ENCODE measurements at places on chromosomes 12 and 14.

DNA sequence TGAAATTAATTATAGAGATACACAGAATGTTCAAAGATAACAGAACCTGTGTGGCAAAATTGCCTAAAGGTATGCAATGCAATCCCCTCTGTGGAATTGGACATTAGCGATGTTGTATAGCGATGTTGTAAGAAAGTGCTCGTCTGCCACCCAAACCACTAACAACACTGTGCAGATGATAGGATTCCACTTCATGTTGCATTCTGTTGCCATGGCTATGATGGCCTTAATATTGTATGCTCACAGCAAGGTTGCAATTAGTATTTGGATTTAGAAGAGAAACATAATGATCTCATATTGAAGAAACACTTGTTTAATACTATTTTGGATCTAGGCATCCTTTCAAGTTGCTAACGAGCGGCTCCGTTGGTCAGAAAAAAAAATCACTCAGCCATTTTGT lies 260.3 kb downstream of the BCAT1 start:
- DNase-seq: peak; percentile 25

DNA sequence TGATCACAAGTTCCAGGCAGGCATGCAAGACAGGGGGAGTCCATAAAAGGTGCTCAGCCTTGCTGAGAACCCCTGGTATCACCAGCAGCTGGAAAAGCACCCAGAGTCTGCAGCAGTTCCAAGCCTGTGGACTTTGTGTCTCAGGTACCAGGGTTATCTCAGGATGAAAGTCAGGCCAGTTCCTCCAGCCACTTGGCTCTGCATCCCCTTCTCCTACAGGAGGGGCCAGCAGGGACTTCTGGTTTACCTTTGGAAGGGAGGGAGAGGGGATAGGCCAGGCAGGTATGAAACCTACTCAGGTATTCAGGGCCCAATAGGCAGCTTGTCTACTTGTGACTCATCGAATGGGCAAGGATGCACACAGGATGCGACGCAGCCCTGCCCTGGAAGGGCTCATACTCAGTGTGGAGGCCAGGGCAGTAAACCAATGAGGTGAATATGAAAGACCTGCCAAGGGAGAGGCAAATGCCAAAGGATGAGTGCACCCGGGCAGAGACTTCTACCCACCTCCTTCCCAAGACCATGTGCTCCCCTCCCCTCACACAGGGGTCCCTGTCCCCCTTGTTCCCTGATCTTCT lies 148.2 kb downstream of the SLC38A6 start:
- no peak for DNase-seq

DNA sequence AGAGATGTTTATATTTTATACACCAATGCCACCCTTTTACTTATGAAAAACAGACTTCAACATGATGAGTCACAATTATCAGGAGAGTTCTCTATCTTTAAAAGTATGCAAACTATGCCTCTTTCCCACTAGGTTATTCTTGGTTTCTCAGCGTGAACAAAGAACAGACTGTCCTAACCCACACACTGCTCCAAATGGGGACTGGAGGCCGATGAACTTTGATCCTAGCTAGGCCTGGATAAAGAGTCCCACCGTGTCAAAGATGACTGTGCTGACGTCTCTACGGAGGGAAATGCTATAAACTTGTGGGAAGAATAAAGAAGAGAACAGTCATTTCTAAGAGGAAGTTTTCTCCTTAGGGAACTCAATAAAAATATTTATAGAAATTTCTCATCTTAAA lies 160.1 kb downstream of the EPS8 start:
- DNase-seq: no peak

DNA sequence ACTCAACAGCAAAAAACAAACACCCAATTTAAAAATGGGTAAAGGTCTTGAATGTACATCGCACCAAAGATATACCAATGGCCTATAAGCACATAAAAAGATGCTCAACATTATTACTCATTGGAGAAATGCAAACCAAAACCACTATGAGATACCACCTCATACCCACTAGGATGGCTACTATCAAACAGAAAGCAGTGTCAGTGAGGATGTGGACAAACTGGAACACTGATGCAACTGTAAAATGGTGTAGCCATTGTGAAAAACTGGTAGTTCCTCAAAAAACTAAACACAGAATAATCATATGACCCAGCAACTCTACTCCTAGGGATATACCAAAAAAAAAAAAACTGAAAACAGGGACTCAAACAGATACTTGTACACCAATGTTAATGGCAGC lies 49.3 kb downstream of the CDK17 start:
- DNase-seq: no peak

DNA sequence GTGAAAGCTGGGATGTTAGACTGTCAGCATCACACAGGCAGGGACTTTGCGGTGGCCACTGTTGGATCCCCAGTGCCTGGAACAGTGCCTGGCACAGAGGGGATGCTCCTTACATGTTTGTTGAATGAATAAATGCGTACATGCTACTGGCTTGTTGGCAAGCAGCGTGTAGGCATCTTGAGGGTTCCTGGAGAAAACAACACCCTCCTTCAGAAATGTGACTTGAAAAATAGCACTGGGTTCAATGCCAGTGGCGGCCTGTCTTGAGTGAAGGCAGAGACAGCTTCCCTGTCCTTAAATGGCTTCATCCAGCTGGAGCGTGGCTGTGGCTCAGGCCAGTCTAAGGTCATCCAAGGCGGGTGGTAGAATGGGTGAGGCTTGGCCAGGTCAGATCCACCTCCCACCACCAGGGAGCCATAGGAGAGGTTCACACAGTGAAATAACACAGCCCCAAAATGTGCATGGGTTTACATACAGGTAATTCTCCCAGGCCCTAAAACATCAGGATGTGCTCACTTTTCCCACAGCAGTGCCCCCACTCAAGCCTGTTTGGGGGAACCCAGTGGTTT lies 171.4 kb downstream of the PHETA1 start:
- no peak for DNase-seq

DNA sequence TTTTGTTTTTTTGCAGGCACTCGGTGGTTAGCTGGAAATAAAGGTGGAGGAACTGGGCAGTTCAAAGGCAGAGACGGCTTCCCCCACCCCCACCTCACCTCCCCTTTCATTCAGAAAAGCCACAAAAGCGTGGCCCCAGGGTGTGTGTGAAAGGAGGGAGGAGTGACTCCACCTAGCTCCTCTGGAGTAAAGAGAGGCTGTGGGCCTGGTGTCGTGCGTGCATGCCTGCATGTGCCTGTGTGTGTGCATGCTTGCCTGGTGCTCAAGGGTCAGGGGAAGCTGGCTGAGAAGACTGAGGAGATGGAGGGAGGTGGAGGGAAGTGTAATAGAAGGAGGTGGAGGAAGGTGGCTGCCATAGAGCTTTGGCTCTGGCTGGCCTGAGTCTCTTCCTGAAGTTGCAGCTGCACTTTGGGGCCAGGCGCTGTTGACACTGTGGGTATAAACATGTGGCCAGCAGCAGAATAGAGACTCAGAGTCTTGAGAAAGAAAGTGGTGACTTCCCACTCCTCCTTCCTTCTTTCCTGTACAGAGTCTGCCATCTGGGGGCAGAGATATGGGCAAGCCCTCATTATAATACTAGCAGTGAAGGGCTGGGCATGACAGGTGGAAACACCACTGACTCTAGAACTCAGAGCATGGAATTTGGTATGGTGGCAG lies 36.9 kb upstream of the SINHCAF start:
- peak; percentile 89 for DNase-seq

DNA sequence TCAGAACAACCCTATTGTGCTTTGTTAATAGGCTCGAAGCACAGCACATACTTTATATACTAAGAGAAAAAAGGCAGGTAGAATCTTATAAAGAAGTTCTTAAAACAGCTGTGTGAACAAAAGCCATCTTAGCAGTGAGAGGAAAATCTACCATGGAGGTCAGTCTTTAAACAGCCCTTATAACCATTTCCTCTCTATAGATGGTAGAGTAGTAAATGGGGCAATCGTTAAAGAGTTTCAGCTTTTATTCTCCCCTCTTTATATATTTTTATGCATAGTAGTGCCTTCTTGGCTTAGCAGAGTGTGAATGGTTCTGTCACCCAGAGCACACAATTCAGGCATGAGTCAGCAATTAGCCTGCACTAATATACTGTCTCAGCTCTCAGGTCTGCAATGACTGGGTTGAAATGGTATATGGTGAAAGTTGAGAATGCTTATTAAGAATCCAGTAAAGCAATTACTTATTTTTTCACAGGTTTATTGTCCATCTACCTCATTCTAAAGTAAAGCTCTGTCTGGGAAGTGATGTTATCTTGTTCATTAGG lies 305.0 kb downstream of the NELL2 start:
- DNase-seq: no peak

DNA sequence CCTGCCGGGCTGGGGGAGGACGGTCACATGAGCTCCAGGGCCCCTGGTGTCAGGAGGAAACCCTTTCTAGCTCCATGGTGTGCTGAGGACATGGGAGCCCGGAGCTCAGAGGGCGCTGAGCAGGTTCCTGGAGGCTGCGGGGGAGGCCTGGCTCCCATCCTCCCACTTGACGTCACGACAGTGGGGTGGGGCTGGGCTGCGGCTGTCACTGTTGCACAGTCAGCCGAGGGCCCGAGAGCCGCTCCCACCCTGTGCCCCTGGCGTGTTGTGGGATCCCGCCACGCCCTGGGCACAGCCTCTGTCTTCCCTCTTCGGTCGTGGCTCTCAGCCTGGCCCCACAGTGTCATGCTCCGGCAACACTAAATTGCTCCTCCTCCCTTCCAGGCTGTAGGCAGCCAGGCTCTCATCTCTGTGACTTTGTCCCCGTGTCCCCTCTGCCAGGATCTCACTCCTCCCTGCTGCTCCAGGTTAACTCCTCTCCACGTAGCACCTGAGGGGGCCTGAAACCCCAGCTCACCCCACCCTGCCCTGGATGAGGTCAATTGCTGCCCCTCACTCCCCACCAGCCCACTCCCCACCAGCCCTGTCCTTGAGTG lies 33.0 kb downstream of the BEGAIN start:
- DNase-seq: no peak

DNA sequence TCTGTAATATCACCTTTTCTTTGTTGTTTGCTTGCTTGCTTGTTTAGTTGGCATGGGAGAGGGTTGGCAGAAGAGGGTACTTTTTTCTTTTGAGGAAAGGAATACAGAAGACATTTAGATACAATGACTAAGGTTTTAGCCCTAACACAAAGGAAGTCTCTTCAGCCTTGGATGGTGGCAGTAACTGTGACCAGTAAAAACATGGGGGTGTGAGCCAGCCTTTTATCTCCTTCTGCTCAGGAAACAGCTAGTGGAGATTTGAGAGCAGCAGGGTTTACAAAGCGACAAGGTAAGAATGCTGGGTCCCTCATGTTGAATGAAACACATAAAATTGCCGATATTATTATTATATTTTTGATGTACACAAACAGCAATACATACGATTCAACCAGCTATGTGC lies 40.4 kb downstream of the SLC8A3 start:
- DNase-seq: no peak
